Esophagus squamous epithelium (tissue), 5 donors: ENCODE measurements at places on chromosomes 3 and 15.

- no peak for DNase-seq
These were observed 11.3 kb upstream of the IL12A start for GRCh38 chr3:159977295-159977694.

GRCh38 chr3:168648321-168648720 lies 552.6 kb upstream of the GOLIM4 start:
- DNase-seq = no peak

GRCh38 chr3:60633644-60634043 lies 617.6 kb downstream of the FHIT start:
- no peak for DNase-seq

GRCh38 chr3:73270839-73271483 lies 209.5 kb downstream of the EBLN2 start:
- no peak for DNase-seq

GRCh38 chr3:83968356-83968755 lies 990.4 kb upstream of the CADM2 start:
- no peak for DNase-seq

- no peak for DNase-seq
These were observed 373.1 kb upstream of the THRB start for GRCh38 chr3:24867783-24868182.

GRCh38 chr3:155737844-155738460 lies 6.9 kb downstream of the PLCH1 start:
- no peak for DNase-seq

DNA sequence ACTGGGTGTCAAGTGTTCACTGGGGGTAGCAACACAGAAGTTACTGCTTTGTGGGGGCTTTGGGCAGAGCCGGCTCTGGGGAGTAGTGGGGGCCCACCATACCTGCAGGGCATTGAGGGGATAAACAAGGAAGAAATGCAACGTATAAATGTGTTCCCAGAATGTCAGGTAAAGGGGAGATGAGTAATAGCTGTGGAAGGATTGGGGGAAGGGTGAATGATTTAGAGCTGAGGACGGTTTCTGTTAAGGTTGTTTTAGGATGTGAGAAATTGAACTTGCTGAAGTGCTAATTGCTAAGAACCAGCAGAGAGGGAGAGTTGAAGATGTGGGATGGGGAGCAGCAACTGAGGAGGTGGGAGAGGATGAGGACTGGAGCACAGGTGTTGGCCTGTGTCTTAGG lies 10.7 kb downstream of the SCG5 start:
- DNase-seq = no peak

- DNase-seq = no peak
These were observed 42.8 kb downstream of the ZNF609 start for GRCh38 chr15:64503197-64503596.

DNA sequence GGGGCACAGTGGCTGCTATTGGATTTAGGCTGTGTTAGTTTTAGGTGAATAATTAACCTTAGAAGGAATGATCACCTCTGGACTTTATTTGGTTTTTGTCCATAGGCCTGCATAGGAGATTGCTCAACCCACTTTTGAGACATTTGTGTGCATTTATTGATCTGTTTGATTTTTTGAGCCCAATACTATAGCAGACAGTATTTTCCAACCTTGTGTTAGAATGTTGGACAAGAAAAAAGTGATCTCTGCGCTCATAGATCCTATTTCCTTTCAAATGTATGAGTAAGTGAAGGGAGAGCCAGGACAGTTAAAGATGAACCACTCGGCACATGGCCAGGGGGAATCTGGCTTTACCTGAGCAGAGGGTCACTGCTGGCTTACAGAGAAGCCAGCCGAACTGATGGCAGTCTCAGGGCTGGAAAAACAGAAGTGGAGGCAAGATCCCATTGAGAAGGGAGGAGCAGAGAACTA lies 8.8 kb upstream of the TOPBP1 start:
- DNase-seq = no peak

GRCh38 chr3:183192650-183193300 lies 30.2 kb upstream of the LAMP3 start:
- no peak for DNase-seq

- DNase-seq = no peak
These were observed 225.6 kb upstream of the UBE2E1 start for GRCh38 chr3:23580096-23580713.

DNA sequence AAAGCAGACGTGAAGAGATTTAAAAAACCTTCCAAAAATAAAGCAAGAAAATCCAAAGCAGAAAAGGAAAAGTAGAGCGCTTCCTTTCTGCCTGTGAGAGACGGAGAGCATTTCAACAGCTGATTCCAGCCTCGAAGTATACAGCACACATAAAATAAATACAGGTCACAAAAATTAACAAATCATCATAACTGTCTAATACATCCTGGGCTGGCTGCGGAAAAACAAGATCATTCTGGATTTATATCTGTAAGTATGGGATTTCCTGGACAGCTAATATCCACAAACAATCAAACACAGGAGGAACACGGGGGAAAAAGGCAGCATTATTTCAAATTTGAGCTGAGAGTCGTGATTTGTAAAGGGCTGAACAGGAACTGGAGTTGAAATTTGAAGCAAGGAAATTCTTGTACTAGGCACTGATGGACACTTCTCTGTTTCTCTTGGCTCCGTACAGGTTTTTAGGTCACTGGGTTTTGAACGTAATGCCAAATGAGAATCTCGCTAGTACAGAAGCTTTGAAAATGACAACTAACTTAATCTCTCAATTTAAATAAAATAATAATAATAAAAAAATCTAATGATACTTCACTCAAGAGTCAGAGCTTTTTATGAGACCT lies 577.7 kb downstream of the FOXP1 start:
- DNase-seq = no peak

- no peak for DNase-seq
These were observed 28.8 kb downstream of the MECOM start for GRCh38 chr3:169634618-169635236.

DNA sequence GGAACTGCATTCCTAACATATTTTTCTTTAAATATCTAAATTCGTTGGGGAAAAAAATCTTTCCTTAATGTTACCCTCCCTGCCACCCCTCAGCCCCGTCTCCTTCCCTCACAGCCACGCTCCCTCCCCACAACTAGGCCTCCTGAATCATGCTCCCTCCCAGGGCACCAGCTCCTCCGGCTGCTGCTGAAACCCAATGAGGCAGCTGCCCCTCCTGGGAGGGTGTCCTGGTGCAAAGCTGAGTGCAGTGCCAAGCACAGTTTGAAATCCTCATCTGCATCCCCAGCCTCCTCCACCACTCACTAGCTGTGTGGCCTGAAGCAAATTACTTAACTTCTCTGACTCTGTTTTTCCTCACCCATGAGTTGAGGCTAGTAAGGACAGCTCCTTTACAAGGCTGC lies 2.7 kb upstream of the NR2E3 start:
- no peak for DNase-seq

DNA sequence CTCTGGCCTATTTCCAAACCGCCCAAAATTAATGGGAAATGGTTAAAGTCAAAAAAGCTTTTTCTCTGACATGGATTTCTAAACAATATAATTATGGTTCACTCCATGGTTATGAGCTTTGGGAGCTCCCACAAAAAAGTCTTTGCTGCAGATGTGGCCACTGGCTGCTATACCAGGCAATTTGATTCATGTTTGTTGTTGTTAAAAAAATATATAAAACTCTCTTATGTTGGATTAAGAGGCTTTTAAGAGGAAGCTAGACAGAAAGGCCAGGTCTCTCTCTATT lies 258.6 kb downstream of the TIGIT start:
- DNase-seq = no peak

GRCh38 chr15:51600114-51600513 lies 22.5 kb downstream of the DMXL2 start:
- no peak for DNase-seq

DNA sequence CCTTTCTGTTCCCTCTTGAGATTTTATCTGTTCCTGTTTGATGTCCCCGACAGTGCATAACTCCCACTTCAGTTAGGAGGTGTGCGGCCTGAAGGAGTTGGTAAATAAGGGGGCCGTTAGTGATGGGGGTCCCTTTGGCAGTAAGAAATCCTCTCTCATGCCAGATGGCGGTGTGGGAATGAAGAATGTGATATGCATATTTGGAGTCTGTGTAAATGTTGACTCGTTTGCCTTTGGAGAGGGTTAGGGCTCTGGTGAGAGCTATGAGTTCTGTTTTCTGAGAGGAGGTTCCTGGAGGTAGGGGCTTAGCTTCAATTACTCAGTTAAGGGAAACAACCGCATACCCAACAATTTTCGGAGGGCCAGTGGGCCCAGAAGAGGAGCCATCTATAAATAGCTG lies 38.8 kb upstream of the RNF7 start:
- DNase-seq = no peak

- DNase-seq = no peak
These were observed 20.4 kb downstream of the NUDT16 start for GRCh38 chr3:131401978-131402377.

GRCh38 chr3:143811602-143812001 lies 36.7 kb downstream of the SLC9A9 start:
- no peak for DNase-seq

GRCh38 chr3:113079218-113079961 lies 88.6 kb downstream of the GTPBP8 start:
- DNase-seq = no peak

GRCh38 chr3:13869761-13870343 lies 10.0 kb downstream of the WNT7A start:
- no peak for DNase-seq

GRCh38 chr3:31434819-31435218 lies 97.9 kb upstream of the STT3B start:
- DNase-seq = no peak

- DNase-seq = no peak
These were observed 168.4 kb upstream of the VEPH1 start for GRCh38 chr3:157671656-157672055.

- DNase-seq = no peak
These were observed 101.4 kb upstream of the LRIG1 start for GRCh38 chr3:66602237-66602636.

DNA sequence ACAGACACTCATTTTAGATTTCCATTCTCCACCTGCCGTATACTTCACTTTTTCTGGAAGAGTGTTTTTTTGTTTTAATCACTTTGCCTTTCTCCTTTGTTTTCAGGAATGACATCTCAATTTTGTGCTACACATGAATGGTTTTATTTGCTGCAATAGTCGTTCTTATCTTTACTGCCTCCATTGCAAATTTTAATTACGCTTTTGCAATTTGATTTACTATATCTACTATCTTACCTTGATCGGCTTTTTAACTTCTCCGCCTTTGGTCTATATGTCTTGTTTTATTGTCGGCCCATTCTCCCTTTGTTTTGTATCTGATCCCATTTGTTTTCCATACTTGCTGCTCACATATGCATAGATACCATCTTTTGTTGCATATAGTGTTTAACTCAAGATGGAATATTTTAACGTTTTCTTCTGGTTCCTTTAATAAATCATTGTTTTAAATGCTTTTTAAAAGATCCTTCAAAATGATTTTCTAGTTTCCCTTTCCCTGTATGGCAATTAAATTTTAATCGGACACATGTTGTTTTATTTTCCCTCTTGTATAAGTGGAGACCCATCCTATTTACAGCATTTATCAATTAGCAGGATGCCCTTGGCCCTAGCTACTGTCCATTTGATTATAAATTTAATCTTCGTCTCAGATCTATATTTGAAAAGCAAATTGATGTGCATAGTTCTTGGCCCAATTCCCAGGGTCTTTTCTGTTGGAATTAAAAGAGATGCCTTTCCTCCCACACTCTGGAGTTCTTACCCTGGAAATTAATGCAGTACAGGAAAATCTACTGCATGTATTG lies 97.2 kb upstream of the CNTN4 start:
- no peak for DNase-seq

- DNase-seq = no peak
These were observed 7.1 kb downstream of the COL8A1 start for GRCh38 chr3:99645277-99646106.

DNA sequence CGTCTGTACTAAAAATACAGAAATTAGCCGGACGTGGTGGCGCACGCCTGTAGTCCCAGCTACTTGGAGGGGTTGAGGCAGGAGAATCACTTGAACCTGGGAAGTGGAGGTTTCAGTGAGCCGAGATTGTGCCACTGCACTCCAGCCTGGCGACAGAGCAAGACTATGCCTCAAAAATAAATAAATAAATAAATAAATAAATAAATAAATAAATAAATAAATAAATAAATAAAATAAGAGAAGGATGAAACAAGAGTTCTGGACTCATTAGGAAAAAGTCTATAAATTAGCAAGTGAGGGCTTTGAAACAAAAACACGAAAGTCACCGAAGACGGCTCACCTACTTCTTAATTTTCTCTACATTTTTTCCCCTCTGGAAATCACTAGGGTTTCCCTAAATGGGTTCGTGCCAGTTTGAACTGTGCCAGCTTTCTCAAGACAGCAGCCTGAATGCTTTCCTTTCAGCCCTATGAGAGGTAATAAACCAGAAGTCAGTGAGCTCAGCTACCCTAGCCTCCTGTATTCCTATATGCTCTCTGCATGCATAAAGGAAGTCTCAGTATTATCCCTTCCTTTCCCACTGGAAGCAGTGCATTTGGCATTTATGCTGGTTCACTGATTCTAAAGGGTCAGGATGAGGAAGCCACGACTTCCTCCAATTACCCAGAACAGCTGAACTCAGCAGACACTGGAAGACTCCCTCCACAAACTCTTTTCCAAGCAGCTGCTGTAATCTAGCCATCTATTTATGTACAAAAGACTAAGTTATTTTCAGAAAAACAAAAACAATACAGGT lies 266.9 kb downstream of the ZBBX start:
- DNase-seq = no peak

DNA sequence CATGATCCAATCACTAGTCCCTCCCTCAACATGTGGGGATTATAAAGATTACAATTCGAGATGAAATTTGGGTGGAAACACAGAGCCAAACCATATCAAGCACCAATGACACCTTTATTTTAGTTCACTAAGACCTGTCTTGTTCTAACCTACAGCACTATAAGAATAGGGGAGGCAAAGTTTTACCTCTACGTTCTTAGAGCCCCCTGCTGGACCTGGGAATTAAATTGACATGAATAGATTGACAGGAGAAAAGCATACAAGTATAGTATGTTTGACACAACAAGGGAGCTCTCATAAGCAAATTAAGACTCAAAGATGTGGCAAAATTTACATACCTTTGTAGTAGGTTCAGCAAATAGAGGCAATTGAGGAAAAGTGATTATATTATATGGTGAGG lies 974.4 kb upstream of the ALCAM start:
- DNase-seq = no peak

DNA sequence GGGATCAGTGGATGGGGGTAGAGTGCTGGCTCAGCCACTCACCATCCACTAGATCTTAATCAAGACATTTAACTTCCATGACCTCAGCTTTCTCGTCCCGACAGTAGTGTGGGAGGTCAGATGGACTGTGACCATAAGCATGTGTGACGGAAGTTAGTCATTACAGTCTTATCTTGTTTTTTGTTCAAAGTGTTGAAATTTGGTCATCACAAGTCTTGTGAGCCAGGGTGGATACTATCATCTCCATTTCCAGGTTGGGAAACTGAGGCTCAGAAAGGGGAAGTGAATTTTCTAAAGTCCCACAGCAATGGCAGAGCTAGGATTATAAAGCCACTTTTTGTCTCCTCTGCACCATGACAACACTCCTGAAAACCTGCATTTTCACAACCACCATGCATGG lies 32.0 kb upstream of the ITGA11 start:
- no peak for DNase-seq

DNA sequence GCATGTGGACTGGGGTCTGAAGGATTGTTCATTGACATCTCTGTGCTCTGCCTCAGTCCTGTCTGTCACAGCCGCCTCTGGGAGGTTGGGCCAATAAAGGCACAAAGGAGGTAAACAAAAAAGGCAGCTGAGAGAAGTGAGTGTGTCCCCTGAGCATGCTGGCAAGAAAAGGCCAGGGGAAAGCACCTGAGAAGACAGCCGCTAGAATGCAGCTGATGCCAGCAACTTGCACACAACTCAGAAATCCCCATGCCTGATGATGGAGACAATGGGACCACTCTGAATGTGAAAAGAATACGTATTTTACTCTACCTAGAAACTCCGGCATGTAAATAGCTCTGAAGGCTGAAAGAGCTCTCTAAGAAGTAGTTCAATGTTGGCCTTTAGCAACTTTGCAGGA lies 118.7 kb downstream of the KCNH8 start:
- no peak for DNase-seq
